ENCODE measurements at places on chromosomes 5 and 9.

DNA sequence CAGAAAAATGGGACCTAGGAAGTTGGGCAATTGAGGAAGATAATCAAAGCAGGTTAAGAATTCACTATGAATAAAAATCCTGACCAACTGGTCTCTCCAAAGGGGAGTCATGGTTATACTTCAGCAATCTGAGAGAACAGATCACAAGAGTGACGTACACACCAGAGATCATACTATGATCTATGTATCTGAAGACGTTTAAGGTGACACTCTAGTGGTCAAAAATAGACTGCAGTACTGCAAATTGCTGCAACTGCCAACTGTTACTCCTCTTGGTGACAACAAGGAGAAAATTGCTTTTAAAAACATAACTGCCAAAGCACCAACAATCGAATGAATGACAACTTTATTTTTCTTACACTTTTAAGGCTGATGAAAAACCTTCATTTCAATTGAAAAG, 4.9 kb downstream of the AK6 start:
- DNase-seq: no peak

DNA sequence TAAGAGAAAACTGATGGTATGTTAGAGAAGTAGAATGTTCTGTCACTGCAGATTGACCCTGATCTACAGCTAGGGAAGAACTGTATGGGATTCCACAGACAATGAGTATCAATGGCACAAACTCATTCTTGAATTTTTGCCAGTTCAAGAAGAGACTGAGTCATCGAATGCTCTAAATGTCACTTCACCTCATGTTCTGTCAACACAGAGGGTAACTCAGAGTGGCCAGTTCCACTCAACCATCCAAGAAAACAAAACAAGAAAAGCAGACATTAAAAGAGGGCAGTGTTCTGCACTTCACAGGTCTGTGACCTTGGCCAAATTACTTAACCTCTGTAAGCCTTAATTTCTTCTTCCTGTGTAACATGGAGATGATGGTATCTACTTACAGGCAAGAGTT, 132.2 kb upstream of the HMHB1 start:
- no peak for DNase-seq

DNA sequence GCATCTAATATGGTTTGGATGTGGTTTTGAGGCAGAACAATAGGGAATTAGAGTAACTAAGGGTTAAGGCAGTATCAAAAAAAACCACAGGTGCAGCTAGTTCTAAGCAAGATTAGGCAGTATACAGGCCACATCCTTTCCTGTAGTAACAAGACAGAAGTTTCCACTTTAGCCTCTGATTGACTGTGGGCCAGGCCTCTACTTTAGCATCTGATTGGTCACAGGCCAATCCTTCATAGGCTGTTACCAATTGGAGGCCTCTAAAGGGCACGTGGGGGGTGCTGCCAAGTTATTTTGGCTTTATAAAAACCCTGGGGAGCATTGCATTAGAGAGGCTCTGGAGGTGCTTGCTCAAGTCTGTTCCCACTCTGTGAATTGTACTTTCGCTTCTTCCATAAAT, 144.1 kb upstream of the ST8SIA4 start:
- DNase-seq: no peak

GRCh38 chr9:89685698-89686097, 80.9 kb downstream of the GADD45G start:
- no peak for DNase-seq

- no peak for DNase-seq
Measured at GRCh38 chr9:36935332-36935731, 98.7 kb downstream of the PAX5 start.

DNA sequence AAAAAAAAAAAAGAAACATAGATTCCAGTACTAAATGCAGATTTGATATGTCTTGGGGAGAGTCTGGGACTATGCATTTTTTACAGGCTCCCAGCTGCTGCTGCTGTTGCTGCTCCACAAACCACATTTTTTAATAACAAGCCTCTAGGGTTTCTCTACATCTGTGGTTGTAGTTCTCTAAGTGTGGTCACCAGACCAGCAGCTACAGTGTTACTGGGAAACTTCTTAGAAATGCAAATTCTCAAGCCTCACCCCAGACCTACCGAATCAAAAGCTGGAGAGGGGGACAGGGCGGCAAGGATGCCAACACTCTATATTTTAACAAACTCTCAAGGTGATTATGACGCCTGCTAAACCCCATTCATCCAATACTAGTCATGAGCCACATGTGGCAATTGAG, 293.4 kb upstream of the PTGER4 start:
- DNase-seq: no peak

DNA sequence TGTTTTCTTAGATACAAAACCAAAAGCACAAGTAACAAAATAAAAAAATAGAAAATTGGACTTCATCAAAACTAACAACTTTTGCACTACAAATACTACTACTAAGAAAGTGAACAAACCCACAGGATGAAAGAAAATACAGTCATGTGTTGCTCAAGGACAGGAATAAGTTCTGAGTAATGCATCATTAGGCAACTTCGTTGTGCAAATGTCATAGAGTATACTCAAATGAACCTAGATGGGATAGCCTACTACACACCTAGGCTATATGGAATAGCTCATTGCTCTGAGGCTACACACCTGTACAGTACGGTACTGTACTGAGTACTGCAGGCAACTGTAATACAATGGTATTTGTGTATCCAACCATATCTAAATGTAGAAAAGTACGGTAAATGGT, 88.3 kb downstream of the RAPGEF1 start:
- no peak for DNase-seq

DNA sequence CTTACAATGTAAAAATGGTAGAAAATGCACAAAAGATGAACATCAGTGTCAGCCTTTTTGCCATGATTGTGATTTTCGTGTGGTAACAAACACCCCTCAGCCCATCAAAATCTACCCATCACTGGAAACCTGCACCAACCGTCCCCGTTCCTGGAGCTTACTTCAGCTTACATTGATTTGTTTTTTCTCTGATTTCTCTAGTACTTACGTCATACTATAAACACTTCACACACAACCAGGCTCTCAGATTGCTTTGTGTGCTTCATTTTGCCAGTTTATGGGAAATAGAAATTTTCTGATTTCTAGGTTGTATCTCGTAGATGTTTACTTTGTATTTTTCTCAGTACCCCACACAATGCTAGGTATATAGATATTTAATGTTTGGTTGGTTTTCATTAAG, 129.1 kb downstream of the RAB3C start:
- DNase-seq: no peak

GRCh38 chr5:42949348-42950115, 90.6 kb downstream of the ANXA2R start:
- DNase-seq: peak; percentile 54

DNA sequence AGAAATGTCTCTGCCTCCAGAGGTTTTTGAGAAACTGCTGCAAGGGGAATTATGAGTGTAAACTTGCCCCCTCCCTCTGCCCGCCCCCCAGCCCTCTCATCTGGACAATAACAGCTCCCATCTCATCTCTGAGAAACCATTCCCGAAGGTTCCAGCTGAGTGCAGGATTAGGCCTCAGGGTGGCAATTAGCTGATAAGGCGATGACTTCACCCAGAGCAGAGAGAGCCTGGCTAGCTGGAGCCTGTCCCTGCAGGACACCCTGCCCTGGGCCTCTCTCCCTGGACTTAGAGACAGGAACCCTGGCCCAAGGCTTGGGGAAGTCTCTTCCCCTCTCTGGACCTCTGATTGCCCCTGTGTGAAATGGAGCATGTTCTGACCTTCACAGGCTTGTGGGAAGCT, 45.7 kb upstream of the HAND1 start:
- DNase-seq: no peak

- no peak for DNase-seq
Measured at GRCh38 chr5:11531811-11532555, 372.3 kb downstream of the CTNND2 start.

- DNase-seq: no peak
Measured at GRCh38 chr9:72402744-72403143, 37.7 kb upstream of the ZFAND5 start.

DNA sequence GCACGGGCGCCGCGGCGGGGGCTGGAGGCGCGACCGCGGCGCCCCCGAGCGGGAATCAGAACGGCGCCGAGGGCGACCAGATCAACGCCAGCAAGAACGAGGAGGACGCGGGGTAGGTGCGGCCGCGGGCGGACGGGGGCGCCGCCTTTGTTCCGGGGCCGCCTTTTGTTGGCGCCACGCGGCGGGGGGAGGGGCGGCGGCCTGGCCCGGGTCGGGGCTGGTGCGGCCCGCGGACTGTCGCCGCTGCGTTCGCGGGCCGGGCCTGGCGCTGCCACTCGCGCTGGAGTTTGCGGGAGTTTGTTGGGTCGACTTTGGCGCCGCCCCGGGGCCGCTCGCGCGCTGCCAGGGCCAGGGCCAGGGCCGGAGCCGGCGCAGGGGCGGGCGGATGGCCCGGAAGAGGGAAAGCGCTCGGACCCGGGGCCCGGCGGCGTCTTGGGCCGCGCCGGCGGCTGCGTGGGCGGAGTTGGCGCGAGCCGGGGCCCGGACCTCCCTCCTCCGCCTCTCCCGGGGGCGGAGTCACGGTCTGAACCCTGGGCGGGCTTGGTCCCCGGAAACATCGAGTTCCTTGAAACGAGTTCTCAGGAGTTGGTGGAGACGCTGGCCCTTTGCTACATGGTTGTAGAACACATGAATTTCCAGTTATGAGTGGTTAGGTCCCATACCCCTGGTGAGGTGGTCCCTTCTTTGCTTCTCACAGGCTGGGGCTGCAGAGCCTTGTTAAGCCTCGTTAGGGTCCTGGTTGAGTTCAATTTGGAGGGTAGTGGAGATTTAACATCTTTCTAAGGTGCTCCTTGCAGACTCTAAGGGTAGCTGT, 809 bp downstream of the HNRNPAB start:
- peak; percentile 63 for DNase-seq

DNA sequence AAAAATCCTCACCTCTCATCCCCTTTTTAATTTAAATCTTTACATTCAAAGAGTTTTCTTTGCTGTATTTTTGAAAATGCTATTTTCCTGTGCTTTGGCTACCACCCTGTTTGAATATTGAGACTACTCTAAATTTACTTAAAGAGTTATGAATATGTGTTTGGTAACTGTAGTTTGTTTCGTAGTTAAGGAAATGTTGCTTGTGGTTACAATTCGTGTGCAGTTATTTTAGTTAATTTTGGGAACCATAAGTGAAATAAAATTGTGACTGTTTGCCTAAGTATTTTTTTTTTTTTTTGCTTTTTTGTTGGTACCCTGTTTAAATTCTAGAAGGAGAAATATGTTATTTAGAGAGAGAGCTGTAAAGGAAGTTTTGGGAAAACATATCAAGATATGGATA, 78.7 kb downstream of the XRCC4 start:
- DNase-seq: no peak

GRCh38 chr5:145867806-145868205, 5.0 kb downstream of the GRXCR2 start:
- DNase-seq: no peak

DNA sequence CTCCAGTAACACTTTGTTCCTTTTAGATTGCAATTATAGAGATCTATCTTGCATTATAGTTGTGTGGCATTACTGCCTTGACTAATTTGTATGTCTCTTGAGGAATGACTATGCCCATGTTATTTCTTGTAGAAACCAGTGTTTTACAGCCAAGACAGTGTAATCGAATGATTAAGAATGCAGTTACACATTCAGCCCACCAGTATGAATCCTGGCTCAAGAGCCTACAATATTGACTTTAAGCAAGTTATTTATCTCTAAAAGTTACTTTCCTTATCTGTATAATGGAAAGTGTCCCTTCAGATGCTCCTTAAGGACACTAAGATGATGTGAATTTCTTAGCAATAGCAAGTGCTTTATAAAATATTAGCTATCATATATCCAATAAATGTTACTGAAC, 9.7 kb upstream of the SNX24 start:
- no peak for DNase-seq

DNA sequence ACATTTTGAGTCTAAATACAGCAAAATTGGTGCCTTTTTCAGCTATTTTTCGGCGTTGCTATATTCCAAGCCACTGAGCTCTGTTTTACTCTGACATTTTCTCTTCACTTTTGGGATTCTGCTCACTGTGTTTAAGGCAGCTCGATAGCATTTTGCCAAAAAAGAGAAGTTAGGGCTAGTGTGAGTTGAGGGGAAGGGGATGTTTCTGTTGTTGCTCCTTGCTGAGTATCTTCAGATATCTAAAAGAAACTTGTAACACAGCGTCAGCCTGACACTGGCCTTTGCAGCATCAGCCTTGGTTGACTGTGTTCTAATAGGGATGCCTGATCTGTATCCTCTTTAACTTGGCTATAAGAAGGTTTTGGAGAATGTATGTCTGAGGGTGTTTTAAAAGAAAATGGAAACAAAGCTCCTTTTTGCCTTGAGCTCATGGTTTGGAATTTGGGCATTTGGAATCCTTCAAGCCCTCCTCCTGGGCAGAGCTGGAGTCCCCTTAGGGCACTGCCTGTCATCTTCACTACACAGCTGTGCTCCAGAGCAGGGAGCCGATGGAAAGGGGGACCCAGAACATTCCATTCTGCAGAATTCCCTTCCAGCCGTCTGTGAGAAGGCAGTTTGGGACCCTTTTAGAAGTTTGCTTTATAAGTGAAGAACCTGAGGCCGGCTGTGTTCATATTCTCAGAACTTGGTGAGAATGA, 63.0 kb downstream of the EXOSC2 start:
- DNase-seq: no peak

GRCh38 chr5:179258001-179258921, 87.0 kb downstream of the ADAMTS2 start:
- DNase-seq: no peak

GRCh38 chr5:95842854-95843544, 20.5 kb upstream of the GLRX start:
- DNase-seq: peak; percentile 40

- DNase-seq: no peak
Measured at GRCh38 chr9:8366161-8366926, 566.8 kb upstream of the DMAC1 start.

DNA sequence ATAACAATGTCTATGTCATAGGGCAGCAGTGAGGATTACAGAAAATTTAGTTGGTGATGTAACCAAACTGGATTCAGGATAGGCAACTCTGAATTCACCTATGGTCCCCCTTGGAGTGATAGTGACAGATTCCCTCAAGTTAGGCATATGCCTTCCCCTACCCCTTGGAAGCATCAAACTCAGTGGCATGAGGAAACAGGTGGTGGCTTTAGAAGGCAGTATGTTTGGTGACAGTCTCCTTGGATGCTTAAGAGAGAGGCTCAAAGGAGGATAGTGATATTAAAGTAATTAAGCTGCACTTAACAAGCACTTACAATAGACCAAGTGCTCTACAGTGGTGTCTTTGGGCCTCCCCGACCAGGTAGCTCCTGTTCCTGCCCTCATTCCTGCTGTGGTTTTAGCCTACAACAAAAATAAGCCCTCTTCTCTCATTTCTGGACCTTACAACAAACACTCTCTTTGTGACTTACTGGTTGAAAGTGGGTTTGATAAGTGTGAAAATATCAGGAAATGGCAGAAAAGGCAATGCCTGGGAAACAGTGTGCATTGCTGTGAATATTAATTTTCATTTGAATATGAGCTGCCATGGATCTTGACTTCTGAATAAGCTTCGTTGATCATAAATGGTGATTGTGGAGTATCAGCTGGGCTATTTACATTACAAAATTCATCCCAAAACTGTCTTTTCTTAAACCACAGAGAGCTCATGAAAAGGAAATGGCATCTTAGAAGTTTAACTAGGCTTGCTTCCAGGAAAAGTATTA, 29.2 kb downstream of the NR4A3 start:
- DNase-seq: no peak
